ENCODE measurements at places on chromosomes 1 and 21. TPM values are rescaled to one million over a fixed set of nuclear protein-coding genes. Genes with fewer than 3 reads are reported as not detected.

The PTCH2 gene
- 0.55 TPM for total RNA-seq

The CACNA1S gene
- not detected for total RNA-seq

The PGLYRP4 gene
- not detected for total RNA-seq

DNA sequence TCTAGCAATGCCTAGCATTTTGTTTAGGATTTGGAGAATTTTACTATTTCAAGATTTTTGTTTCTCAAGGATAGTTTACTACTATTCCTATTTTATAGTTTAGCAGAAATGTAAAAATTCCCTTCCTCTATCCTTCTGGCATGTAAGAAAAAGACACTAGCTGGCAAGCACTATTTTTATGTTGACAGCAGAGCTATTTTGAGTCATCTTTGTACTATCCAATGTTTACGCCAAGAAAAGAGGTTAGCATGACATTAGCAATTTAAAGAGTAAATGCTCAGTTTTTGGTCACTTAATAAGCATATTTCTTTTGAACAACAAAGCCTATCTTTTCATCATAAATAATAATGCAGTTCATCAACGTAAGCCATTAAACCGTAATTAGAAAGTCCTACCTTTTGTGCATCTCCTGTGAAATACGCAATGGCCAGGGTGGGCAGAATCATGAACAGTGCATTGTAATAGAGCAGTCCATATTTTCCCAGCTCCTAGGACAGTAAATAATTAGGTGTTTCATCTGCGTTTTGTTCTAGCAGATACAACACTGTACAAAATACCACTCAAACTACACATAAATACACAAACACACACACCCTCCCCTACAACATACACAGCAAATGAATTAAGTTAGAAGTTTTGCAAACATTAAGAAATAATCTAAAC is 12.0 kb downstream of the SLC35D1 start:
- H3K36me3 ChIP-seq: peaks cover 43% of the 10 kb centered on the region
- peaks cover 46% of the 10 kb centered on the region for H3K4me1 ChIP-seq
- H3K4me3 ChIP-seq: peak overlapping the region; percentile 1
- peak overlapping the region; percentile 76 for H3K27ac ChIP-seq
- peak; percentile 63 for DNase-seq

DNA sequence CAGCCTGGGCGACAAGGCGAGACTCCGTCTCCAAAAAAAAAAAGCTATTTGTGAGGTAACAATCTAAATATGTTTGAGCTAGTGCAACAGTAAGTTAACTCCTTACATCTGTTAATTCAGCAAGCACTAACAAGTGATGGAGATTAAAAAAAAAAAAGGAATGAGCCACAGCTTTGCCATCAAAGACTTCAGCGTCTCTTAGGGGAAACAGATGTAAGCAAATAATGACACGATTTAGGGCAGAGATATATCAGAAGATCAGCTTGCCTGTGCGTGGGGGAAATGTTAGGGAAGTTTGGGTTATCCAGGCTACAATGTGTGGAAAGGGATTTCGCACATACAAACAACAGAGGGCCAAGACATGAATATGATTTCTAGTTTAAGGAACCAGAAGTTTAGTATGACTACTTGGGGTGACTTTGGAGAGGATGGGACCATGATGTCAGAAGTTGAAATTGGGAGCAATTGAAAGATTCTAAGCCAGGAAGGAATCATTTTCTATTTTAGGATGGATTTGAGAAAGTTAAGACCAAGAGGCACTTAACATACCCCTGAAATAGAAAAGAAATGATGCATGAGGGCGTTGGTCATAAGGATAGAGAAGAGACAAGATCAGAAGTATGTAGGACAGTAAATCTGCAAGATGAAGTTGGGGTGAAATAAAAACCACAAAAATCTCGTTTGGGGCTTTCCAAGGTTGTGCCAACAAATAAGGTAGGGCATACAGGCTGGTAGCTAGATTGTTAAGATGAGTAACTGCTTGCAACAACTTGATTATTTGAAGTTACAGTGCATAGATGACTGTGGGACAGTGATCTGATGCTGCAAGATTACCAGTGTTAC is 2.4 kb upstream of the BRWD1 start:
- peaks cover 54% of the 10 kb centered on the region for H3K4me1 ChIP-seq
- no peak overlapping the region for H3K27ac ChIP-seq
- no peak overlapping the region for H3K4me3 ChIP-seq
- peaks cover 8% of the 10 kb centered on the region for H3K36me3 ChIP-seq
- peaks cover 3% of the 10 kb centered on the region for H3K27me3 ChIP-seq
- peak; percentile 16 for DNase-seq

DNA sequence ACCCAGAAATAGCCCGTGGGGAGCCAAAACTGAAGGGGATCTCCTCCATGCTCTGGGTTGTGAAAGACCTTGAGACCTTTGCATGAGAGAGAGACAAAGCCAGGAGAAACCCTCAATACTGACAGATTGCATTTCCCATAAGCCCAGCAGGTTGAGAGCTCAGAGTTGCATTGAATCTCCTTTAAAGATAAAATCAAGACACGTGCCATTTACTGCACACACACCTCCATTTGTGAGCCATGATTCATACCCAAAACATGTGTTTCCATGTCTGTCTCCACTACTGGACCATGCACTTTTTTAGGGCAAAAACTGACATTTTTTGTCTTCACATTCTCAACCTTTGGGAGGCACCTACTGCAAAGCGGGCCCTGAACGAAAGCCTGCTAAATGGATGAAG is 144.0 kb upstream of the NRIP1 start:
- H3K4me3 ChIP-seq: no peak overlapping the region
- peaks cover 2% of the 10 kb centered on the region for H3K27me3 ChIP-seq
- H3K4me1 ChIP-seq: no peaks in the 10 kb centered on the region
- no peaks in the 10 kb centered on the region for H3K36me3 ChIP-seq

DNA sequence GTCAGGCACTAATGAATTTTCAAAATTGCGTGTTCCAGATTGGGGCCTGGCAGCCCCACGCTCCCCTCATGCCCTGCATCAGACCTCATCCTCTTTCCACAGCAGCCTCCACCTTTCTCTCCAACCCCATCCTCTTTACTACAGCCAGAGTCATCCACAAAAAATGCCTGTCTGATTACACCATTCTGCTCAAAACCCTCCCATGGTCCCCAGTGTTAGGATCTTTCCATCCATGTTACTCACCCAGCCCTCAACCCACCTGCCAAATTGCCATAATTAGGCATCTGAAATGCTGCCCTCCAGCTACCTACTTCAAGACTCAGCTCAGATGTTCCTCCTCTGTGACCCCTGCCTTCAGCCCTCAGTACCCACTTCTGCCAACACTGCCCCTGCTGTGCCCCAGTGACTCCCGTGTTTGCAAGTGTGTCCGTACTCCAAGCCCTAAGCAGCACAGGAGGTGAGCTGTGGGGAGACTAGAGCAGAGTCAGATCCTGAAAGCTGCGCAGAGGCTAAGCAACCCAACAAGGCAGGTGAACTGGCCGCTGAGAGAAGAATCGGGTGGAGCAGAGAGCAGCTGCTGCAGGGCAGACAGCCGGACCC is 715 bp upstream of the ARTN start:
- H3K4me1 ChIP-seq: peaks cover 32% of the 10 kb centered on the region
- peak overlapping the region; percentile 32 for H3K27ac ChIP-seq
- H3K4me3 ChIP-seq: peak overlapping the region; percentile 69
- DNase-seq: peak; percentile 46

DNA sequence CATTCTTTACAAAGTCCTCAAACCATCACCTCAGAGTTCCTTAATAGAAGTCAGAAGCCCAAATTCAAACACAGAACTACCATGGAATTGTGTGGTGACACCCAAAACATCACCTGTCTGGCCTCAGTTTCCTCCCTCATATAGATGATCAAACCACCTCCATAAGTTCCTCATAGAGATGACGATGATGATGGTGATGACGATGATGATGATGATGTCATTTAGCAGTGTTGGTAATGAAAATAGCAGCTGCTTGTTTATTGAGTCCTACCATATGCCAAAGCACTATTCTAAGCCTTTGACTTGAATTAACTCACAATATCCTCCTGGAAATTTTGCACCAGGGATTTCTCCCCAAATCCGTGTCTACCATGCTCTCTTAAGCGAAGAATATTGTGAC is 139.9 kb downstream of the PROX1 start:
- no peak for DNase-seq
- H3K4me1 ChIP-seq: peaks cover 25% of the 10 kb centered on the region
- peaks cover 17% of the 10 kb centered on the region for H3K27me3 ChIP-seq
- H3K4me3 ChIP-seq: no peak overlapping the region
- no peaks in the 10 kb centered on the region for H3K36me3 ChIP-seq

DNA sequence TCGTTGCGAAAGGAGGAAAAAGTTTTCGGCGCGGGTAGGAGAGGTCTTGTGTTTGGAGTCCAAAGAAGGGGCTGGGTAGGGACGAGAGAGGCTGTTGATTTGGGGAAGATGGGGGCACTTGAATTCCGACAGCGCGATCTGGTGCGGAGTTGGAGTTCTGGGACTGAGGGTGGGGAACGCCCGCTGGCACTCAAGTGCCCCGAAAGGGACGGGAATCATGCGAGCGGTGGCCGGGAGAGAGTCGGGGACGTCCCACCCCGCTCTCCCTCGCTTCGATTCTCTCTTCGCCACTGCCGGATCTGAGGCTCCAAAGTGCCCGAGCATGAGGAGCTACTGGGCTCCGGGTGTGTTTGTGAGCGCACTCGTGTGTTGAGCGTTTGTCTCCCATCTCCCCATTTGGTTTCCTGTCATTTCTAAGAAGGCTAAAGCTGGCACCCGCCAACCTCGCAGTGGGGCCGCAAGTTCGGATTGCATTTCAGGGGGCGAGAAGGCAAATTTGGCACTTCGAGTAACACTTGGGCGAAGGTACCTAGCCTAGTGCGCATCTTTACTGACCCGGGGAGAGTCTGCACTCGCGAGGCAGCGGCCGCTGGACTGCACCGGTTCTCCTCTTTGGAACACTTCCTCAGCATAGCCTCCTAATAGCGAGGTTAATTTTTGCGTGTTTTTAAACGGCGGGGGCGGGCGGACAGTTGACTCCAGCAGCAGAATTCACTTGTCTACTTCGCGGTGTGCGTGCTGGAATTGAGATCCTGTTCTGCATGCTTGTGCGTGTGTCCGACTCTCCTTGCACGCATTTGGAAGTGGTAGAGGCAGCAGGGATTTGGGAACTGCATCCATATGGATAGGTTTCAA is 1.2 kb downstream of the CHRM3 start:
- 0 out of 2 replicates have a peak, but pooled peaks cover 2% of the 10 kb centered on the region for H3K27me3 ChIP-seq
- peaks cover 7% of the 10 kb centered on the region for H3K4me1 ChIP-seq
- peaks cover 5% of the 10 kb centered on the region for H3K36me3 ChIP-seq
- H3K4me3 ChIP-seq: peak overlapping the region; percentile 97
- no peak for DNase-seq

DNA sequence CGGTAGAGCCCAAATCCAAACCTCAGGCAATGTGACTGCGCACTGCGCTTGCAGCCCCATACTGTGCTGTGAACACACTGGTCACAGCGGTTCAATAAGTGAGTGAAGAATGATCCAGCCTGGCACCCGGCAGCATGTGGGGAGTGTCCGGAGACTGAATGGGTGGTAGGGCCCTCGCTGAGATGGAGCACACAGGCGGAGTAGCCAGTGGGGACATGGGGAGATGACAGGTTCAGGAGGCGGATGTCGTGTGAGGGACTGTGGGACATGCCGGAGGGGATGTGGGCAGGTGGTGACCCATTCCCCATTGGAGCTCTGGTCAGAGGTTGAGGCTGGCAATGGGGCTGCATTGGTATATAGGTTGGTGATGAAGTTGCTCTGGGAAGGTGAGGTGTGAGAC is 5.6 kb downstream of the SRARP start:
- H3K27me3 ChIP-seq: peaks cover 5% of the 10 kb centered on the region
- H3K36me3 ChIP-seq: no peaks in the 10 kb centered on the region
- no peak overlapping the region for H3K27ac ChIP-seq
- H3K4me3 ChIP-seq: no peak overlapping the region
- H3K4me1 ChIP-seq: peaks cover 40% of the 10 kb centered on the region

GRCh38 chr1:214317300-214317699 is 36.3 kb downstream of the SMYD2 start:
- H3K36me3 ChIP-seq: peaks cover 16% of the 10 kb centered on the region
- H3K27me3 ChIP-seq: no peaks in the 10 kb centered on the region
- H3K4me3 ChIP-seq: no peak overlapping the region
- DNase-seq: no peak

- DNase-seq: no peak
- no peak within 1 kb of the TSS for H3K27ac ChIP-seq
- H3K36me3 ChIP-seq: no peaks in the 10 kb centered on the region
- H3K27me3 ChIP-seq: peaks cover 15% of the 10 kb centered on the region
These were observed at the start of gene FOXE3 for GRCh38 chr1:47415728-47416318. Gene FOXE3, plus strand, starts transcription at chr1:47416285. Its CDS starts 31 bp downstream, at chr1:47416316.

GRCh38 chr1:173934440-173934839 is 17.3 kb upstream of the SERPINC1 start:
- DNase-seq: no peak
- H3K4me3 ChIP-seq: no peak overlapping the region
- H3K27ac ChIP-seq: no peak overlapping the region
- peaks cover 19% of the 10 kb centered on the region for H3K36me3 ChIP-seq

DNA sequence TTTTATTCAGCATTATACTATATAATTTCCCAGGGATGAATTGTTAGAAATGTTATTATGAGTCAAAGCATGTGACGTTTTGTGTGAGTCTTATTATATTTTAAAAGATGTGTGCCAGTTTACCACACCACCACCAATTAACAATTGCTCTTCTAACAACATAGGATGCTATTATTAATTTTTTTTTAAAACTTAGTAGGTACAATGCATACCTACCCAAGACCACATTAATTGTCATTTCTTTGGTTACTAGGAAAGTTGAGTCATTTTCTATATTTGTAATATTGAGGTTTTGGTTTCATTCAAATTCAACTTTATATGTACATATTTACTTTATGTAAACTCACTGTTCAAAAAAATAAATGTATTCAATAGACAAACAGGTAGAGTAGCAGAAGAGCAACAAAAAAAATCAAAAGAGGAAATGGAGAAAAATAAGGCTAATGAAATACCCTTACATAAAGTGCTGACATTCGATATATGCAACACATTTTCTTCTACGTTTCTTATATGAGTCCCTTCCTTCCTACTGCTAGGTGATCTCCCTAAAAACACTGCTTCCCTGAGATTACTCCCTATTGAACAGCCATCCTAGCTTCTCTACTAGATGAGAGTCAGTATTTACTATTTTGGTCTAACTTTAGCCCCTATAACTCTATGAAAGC is 9.6 kb downstream of the GCLM start:
- peaks cover 9% of the 10 kb centered on the region for H3K4me1 ChIP-seq
- H3K27me3 ChIP-seq: no peaks in the 10 kb centered on the region
- H3K36me3 ChIP-seq: peaks cover 16% of the 10 kb centered on the region
- no peak overlapping the region for H3K4me3 ChIP-seq
- peak overlapping the region; percentile 16 for H3K27ac ChIP-seq
